Astrocyte (in vitro differentiated cells and primary cell): ENCODE measurements at places on chromosomes 1 and 21.

GRCh38 chr1:14538335-14538734, 60.1 kb upstream of the KAZN start:
- DNase-seq: no peak

- no peak for DNase-seq
Observed at GRCh38 chr1:211893260-211893659, 62.7 kb upstream of the LPGAT1 start.

DNA sequence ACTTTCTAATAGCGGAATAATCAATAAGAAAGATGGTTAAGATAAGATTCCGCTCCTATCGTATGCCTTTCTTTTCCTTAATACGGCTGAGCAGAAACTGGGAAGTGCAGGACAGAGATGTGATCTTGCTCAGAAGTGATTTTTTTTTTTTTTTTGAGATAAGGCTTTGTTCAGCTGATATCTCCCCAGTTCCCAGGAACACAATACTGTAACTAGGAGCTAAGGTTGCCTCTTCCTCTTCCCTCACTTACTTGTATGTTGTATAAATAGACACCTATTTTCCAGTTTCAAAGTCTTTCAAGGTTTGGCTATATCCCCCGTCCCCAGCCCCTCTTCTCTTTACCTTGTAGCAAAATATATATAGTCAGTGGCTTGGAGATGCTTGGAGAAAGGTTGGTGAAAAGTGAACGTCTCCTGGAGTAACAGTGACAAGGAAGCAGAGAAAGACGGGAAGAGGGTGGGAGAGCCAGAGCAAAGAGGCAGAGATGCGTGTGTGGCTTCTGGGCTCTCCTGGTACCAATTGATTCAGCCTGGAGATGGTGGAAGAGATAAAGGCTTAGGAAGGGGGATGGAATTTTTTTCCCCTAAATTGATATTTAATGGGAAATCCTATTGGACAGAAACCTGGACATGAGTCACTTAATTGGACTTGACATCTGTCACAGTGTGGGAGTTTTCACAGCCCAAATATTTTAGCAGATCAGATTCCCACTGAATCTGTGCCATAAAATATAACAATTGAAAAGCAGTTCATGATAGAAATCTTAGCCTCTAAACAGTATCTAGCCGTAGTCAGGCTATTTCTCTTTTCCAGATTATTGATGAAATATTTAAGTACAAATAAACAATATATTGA, at the start of gene NHLH2:
NHLH2 (minus strand) TSS at position 522 of the 856 bp plus-strand sequence. CDS start 2,754 bp downstream, outside the sequence.
- no peak for DNase-seq

DNA sequence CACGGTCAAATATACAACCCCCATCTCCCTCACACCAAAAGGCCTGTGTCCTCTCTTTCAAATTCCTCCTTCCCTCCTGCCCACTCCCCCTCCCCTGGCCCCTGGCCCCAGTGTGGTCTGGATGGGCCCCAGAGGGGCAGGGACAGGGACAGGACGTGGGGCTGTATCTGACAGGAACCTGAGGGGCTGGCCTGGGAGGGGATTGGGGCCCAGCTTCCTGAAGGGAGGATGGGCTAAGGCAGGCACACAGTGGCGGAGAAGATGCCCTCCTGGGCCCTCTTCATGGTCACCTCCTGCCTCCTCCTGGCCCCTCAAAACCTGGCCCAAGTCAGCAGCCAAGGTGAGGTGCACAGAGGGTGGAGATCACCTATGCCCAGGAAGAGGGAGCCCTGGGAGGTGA, at the start of gene MPL:
MPL (plus strand) TSS at position 231 of the 400 bp plus-strand sequence; CDS start at position 262, 31 bp downstream.
- DNase-seq: no peak

GRCh38 chr1:53430779-53431178, 28.4 kb upstream of the DMRTB1 start:
- no peak for DNase-seq

GRCh38 chr1:29391362-29391880, 155.1 kb downstream of the PTPRU start:
- DNase-seq: no peak

DNA sequence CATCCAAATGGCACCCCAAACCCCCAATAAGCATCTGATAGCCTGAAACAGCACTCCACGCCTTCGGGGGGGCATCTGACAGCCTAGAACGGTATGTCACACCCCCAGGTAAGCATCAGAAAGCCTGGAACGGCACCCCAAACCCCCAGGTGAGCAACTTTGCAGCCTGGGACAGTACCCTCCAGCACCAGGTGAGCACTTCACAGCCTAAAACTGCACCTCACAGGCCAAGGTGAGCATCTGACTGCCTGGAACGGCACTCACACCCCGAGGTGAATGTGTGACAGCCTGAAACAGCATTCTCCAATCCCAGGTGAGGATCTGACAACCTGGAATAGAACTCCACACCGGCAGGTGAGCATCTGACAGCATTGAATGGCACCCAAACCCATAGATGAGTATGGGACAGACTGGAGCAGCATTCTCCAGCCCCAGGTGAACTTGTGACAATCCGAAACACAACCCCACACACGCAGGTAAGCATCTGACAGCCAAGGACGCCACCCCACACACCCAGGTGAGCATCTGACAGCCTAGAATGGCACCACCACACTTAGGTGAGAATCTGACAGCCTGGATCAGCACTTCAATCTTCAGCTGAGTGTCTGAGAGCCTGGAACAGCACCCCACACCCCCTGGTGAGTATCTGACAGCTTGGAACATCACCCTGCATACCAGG, 18.3 kb upstream of the MMEL1 start:
- no peak for DNase-seq

DNA sequence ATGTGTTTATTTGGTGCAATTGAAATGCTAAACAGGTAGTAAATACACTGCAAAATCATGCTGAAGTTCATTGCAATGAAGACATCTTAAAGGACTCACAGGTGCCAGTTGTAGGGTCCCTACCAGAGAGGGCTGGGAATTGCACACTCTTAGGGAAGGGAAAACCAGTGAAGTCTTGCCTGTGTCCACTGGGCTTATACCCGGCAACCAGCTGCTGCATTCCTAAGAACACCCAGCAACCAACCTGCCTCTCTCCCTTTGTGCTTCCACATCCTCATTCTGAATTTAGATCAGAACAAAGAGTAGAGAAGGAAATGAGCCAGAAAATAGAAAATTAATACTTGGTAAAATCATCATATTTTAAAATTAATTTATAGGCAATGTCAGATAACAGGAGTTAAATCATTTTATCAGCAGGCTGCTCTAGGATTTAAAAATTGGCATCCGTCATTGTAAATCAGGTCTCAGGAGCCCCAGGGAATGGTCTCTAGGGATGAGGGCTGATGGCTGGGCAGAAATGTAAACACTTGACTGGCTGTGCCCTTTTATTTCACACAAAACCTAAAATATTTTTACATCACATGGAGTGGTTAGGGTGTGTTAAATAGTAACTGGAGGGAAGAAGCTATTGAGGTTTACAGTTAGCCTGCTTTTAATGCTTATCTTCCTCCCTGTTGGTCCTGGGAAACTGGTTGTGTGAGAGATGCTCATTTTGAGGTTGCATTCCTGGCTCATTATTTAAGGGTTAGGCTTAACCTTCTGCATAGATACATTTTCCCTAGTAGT, 31.3 kb downstream of the PTGFRN start:
- no peak for DNase-seq

- no peak for DNase-seq
Observed at GRCh38 chr1:153928245-153928644, 5.5 kb upstream of the GATAD2B start.

- no peak for DNase-seq
Observed at GRCh38 chr1:114782476-114782875, 2.0 kb upstream of the SIKE1 start.

- DNase-seq: no peak
Observed at GRCh38 chr1:7846656-7847055, 6.2 kb downstream of the UTS2 start.
